Suppressor macrophage treated with lipopolysaccharide for 4 hours (primary cell): ENCODE measurements at places on chromosomes 13 and 19.

GRCh38 chr19:53772943-53773342 is 51.2 kb downstream of the NLRP12 start:
- DNase-seq, result peak; percentile 64

- DNase-seq, result no peak
Observed at GRCh38 chr13:59658027-59658737, 505.5 kb downstream of the DIAPH3 start.

- no peak for DNase-seq
Observed at GRCh38 chr13:42626176-42626860, 52.4 kb downstream of the TNFSF11 start.

DNA sequence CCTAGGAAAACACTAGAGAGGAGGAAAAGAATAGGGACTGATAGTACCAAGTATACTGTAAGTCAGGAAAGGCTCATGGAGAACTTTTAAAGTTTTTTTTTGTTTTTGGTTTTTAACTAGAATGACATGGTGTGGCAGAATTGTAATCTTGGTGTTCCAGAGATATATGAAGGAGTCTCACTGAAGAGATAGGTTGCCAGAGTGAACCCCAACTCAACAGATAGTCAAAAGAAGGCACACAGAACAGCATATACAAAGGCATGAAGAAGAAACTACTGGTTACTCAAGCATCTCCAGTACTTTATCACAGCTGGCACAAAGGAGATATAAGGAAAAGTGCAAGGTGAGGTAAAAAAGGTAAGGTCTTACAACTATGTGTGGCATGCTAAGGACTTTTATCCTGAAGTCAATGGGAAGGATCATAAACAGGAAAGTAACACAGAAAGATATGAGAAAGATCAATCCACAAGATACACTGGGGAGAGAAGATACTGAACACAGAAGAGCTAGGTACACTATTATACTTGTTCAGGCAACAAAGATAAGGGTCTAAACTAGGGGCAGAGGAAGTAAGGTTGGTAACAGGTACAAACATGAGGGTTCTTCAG is 6.0 kb downstream of the KPNA3 start:
- DNase-seq, result no peak

GRCh38 chr19:38155453-38155852 is 68.6 kb downstream of the DPF1 start:
- no peak for DNase-seq

DNA sequence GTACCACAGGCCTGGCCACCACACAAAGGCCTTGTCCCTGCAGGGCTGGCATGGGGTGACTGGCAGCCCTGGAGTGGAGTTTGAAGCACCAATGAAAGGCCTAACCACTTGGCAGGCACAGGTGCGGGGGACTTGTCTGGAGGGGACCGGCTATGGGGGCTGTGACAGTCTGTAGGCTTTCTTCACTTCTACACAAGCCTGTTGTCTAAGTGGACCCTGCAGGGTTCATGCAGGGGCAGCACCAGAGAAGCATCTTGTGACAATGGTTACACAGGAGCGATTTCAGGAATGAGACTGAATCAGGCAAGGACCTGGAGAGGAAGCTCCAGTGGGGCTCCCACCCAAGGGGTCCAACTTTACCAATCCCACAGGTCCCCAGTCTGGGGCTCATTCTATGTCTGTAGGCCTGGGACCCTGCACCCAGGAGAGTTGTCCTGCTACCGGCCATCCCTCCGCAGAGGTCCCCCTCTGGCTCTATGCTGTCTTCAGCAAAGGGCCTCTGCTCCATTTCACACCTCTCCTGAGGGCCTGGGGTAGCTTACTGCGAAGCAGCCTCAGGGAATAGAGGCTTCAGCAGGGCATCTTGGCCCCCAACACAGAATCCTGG is 2.3 kb upstream of the ZNF837 start:
- DNase-seq, result no peak

- DNase-seq, result no peak
Observed at GRCh38 chr19:18362934-18363542, 22.6 kb downstream of the PGPEP1 start.

GRCh38 chr13:99290894-99291293 is 16.3 kb downstream of the GPR183 start:
- DNase-seq, result peak; percentile 23

DNA sequence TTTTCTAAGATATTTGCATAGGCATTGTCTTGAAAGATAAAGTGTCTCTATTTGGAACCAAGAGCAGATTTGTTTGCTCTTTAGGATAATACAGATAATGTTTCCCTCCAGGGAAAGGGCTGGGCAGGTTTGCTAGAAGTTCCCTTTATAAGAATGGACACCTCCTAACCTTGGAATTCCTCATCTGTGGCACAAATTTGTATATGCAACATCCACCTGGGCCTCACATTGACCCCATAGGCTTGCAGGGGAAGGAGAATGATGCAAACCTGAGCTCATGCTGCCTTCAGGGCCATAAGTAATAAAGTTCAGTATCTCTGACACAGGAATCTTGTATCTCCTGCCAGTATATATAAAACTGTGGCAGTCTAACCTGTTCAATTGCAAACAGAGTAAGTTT is 508.4 kb upstream of the MIR17HG start:
- DNase-seq, result no peak
